Heart left ventricle (tissue), 16 donors: ENCODE measurements at places on chromosomes 6 and 20.

- DNase-seq: no peak
Measured at GRCh38 chr6:51737580-51738360, 349.6 kb downstream of the PKHD1 start.

GRCh38 chr20:58389324-58389967 is 417 bp downstream of the VAPB start:
- no peak for DNase-seq

GRCh38 chr6:170476360-170476759 is 76.7 kb downstream of the PSMB1 start:
- no peak for DNase-seq

- no peak for DNase-seq
Measured at GRCh38 chr20:46509523-46509922, 3.8 kb downstream of the ZNF334 start.

DNA sequence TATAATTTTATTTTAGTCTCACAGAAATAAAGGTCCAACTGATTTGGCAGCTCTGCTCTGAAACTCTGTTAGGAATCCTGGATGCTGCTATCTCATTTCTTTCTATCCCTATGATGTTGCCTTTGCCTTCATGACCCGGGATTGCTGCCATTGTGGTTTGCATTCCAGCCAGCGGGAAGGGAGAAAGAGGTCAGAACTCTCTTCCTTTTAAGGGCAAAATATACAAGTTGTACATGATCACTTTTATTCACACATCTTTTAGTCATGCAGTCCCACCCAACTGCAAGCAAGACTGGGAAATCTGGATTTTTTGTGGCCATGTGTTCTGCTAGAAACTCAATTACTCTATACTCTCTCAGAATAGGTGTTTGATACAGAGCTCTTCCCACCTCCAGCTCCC is 263.1 kb upstream of the ZFP64 start:
- no peak for DNase-seq

DNA sequence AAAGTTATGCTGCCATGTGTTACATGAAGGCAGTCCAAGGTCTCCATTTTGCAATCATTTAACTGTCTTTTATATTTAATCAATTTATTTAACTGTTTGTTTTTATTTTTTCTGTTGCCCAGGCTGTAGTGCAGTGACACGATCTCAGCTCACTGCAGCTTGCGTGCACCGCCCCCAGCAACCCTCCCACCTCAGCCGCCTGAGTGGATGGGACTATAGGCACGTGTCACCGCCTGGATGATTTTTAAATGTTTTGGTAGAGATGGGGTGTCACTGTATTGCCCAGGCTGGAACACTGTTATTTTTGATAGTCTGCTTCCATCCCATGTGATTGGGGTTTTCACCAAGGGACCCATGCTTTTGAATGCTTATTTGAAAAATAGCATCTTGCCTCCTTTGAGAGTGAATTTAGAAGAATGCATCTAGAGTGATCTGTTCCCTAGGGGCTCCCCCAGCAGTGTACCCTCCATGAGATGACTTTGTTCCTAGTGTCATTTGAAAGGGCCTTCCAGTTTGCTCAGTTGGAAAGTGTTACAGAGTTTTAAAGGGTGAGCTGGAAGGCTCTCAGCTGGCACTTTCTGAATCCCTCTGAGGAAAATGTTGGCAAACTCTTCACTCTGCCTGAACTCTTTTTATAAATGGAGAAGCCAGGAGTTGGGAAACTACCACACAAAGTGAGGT is 143.4 kb downstream of the JARID2 start:
- DNase-seq: no peak

- DNase-seq: no peak
Measured at GRCh38 chr6:67952948-67953347, 682.1 kb upstream of the ADGRB3 start.

DNA sequence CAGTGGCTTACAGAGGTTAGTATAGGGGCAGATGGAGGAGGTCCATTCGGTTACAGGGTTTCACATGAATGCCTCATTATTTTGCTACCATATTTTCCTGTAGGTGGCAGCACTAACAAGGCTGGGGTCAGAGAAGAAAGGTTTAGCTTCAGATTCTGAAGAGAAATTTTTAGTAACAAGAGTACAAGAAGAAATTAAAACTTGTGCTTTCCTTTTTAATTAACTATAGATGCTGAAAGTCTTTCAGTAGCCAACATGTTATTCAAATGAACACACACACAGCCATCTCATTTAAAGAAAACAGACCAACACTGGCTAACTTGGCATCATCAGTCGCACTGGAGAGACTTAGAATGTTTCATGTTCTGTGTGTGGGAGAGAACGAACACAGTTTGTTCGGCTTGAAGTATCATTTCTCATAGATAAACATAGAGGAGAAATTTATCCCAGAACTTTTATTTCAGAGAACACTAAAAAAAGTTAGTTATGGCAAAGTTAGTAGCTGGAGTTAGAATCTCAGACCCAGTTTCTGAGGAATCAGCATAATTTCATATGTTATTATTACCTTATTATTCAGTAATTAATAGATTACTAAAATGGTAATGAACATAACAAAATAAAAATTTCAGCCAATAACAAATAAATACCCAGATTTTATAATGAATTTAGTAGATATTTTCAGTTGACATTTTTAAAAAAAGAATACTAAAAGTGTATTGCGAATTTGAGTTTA is 314.0 kb upstream of the RSPO3 start:
- DNase-seq: no peak

- DNase-seq: no peak
Measured at GRCh38 chr20:54017846-54018245, 52.5 kb downstream of the BCAS1 start.

DNA sequence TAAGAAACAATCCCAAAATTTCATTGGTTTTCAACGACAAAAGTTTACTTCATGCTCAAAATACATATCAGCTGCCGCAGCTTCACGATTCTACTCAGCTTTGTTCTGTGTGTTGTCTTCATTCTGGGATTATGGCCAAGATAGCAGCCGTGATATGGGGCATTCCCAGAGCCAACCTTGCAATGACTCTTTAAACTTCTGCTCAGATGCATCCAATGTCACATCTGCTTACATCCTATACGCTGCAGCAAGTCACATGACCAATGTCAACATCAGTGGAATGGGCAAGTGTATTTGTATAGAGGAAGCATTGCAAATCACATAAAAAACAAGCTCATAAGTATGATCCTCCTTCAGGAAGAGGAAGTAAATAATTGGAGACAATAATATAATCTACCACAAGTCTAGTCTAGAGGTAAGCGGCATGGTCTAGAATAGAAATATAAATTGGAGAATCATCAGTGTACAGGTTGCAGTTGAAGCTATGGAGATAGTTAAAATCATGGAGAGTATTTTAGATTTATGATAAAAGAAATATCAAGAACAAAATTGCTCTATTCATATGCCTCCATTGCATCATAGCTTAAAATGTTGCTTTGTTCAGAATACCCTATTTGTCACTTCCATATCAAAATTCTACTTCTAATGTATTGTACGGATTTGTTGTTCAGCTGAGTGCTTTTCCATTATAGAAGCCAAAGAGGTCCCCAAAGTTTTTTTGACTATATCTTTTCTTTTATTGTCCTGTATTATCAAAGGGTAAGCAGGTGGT is 7.2 kb upstream of the C6orf141 start:
- DNase-seq: no peak

DNA sequence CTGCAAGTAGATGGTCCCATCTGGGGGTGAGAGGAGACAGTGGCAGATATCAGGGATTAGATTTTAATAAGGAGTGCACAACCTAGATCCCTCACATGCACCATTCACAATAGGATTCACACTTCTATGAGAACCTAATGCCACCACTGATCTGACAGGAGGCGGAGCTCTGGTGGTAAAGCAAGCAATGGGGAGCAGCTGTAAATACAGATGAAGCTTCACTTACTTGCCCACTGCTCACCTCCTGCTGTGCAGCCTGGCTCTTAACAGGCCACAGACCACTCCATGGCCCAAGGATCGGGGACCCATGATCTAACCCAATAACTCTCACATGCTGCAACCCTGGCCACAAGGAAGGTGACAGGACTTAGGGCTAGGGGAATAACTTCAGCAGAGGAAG is 75.4 kb downstream of the ZNF133 start:
- no peak for DNase-seq

GRCh38 chr6:113999284-113999683 is 28.3 kb upstream of the HDAC2 start:
- DNase-seq: no peak

DNA sequence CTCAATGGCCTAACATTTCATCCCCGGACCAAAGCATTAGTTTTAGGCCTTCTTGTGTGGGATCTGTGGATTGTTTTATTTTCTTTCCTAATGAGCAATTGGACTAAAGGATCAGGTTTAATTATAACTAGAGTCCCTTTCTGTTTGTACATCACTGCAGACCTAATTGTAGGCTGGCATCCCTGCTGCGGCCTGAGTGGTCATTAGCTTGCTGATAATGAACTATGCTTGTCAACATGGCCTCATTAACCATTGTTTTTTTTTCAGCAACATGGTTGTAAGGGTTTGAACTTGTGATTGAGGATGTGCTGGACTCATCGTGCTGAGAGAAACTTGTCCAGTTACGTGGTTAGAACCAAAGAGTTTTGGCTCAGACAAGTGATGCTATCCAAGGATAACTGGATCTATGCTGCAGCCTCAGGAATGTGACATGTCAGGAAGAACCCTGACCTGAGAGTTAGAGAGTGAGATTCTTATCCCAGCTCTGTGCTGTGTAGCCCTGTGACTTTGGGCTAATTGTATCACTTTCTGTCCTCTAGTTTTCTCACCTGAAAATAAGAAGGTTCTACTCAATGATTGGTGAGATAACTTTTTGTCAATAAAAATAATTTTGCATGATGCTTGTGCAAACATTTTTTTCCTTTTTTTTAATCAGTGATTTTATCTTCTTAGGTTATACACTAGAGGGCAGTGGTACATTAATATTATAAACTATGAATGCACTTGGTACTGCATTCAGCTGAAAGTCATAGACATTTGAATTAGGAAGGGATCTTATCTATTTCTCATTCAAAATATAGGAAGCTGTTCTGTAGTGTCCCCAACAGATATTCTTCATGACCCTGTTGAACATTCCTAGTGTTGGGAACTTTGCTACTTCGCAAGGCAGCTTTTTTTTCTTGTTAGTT is 140.9 kb downstream of the RNF144B start:
- DNase-seq: no peak

DNA sequence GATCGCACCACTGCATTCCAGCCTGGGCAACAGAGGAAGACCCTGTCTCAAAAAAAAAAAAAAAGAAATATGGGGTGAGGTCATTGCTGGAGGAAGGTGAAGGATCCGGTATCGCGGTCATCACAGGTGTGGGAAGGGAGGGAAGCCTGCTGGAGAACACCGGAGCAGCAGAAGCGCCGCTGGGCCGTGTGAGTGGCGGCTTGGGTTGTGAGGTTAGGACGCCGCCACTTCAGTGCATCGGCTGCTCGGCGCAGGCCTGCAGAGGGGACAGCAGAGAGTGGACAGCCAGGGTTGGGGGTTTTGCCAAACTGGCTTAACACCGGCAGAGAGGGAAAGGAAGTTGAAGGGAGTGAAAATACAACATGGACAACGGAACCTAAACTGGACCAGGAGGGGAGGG is 5.4 kb downstream of the TLDC2 start:
- no peak for DNase-seq

DNA sequence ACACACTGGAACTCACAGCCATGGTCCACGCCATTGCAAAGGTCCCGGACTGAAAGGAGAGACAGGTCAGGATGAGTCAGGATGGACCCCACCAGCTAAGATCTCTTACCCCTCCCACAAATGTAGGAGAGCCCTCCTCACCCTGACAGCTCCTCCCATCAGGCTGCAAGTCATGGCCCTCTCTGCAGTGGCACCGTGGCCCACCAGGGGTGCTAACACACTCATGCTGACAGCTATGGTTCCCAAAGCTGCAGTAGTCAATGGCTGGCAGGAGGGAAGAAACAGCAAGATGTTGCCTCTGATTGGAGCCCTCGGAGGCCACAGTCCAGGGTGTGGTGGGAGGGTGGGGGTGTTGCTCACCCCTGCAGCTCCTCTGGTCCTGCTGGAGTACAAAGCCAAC is 5.7 kb upstream of the RBPJL start:
- DNase-seq: no peak

DNA sequence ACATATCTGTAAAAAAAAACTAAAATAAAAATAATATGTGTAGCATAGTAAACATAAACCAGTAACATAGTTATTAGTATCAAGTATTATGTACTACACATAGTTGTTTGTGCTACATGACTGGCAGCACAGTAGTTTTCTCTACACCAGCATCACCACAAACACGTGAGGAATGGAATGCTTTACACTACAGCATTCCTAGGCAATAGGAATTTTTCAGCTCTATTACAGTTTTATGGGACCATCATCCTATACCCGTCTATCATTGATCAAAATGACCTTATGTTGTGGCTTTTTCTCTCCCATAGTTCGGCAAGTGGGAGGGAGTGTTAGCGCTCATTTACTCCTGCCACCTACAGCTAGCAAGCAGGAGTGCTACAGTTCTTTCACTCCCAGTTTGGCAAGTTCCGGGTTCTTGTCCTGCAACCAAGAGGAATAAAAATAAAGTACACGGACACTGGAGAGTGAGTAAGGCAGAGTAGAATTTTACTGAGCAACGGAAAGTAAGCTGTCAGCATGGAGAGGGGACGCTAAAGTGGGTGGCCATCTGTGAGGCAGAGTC is 196.8 kb upstream of the HSF2 start:
- no peak for DNase-seq

DNA sequence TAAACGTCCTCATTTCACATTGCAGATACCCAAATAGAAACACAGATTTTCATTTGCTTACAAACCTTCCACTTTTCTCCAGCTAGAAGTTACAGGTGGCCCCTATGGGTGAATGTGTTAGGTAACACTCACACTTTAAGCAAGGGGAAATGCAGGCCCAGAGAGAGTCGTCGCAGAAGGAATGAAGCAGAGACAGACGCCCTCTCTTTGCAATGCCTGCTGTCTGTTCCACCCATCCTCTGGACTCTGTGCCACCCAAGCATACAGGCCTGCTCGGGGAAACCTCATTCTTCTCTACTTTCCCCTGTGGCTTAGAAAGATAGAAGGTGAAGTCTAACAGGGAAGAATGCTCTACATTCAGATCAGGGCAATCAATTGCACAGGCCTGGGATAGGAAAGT is 57.2 kb downstream of the LRFN2 start:
- no peak for DNase-seq

DNA sequence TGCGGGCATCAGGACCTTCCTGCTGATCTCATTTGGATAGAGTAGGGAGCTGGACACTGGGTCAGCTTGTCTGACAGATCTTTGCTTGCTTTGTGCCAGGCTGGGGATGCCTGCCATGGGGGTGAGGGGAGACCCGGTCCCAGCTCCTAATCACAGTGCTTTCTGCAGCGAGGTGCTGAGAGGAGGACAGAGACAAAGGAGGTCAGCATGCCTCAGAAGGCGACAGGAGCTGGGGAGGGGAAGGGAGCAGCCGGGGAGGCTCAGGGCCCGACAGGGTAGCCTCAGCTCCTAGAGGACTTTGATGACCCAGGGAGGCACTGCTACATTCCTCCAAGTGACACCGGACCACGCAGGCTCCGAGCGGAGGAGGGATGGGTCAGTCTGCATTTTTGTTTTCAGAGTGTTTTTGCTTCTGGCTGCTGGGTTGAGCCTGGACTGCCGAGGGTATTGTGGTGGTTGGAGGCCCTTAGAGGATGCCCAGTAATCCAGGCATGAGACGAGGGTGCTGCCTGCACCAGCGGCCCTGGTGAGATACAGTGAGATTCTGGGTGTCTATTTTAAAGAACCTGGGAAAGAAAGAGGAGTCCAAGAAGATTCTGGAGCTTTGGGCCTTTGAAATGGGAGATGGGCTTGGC is 7.8 kb downstream of the RBM38 start:
- peak; percentile 23 for DNase-seq

GRCh38 chr6:50966986-50967385 is 148.3 kb downstream of the TFAP2B start:
- no peak for DNase-seq
